Endothelial cell (in vitro differentiated cells): ENCODE measurements at places on chromosomes 7 and 10.

GRCh38 chr10:43902842-43903241, 254.2 kb upstream of the ZNF32 start:
- no peak for DNase-seq

- peak; percentile 16 for DNase-seq
Measured at GRCh38 chr10:27242951-27243551, 2.5 kb upstream of the ACBD5 start.

DNA sequence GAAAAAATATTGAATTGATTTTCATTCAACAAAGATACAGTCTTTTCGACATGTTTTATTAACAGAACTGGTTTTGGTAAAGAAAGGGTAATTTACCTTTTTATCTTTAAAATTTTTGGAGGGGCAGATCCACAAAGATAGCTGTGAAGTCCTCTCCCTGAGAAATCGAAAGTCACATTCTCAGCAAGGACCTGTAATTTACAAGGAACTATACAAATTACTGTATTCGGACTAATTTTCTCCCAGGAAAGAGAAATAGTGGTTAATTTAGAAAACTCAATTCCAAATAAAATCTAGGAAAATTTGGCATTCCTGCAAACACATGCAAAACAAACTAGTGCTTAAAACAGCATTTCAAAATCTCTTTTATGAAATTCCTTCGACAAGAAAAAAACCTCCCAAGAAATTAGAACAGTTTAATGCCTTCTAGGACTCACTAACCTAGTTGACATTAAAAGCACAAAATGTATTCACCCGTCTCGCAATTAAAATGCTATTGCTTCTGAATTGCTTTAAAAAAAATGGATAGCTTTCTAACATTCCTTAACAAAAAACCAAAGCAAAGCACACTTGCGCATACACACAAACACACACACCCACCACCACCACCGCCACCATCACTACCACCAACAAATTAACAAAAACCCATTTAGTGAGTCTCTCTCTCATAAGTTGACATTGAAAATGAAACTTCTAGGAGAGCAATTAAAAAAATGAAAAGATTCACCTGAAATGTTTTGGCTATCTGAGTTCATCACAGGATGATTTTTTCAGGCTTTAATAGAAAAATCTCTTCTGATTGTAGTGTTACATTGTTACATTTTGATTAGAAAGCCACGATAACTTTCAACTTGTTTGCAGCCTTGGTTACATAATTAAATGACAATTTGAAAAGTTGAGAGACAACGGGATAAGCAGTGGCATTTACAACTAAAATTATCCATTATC, 4.0 kb upstream of the NKX2-3 start:
- DNase-seq: no peak

DNA sequence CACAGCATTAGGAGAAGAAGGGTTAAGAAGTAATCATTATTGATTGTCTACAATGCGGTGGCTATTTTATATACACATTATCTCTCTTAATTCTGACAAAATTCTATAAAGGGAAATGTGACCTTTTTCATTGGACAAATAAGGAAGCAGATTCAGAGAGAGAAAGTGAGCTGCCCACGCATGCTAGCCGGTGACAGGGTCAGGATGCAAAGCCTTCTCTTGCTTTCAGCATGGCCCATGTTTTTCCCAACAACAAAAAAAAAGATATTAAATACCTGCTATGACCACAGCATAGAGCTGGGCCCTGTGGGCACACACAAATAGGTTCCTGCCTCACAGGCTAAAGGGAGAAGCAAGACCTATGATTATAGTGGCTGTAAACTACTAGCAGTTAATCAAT, 66.8 kb downstream of the PPP1R3C start:
- DNase-seq: no peak

GRCh38 chr7:154928136-154929005, 74.6 kb downstream of the PAXIP1 start:
- DNase-seq: no peak

GRCh38 chr7:27435461-27435860, 192.9 kb downstream of the EVX1 start:
- no peak for DNase-seq

DNA sequence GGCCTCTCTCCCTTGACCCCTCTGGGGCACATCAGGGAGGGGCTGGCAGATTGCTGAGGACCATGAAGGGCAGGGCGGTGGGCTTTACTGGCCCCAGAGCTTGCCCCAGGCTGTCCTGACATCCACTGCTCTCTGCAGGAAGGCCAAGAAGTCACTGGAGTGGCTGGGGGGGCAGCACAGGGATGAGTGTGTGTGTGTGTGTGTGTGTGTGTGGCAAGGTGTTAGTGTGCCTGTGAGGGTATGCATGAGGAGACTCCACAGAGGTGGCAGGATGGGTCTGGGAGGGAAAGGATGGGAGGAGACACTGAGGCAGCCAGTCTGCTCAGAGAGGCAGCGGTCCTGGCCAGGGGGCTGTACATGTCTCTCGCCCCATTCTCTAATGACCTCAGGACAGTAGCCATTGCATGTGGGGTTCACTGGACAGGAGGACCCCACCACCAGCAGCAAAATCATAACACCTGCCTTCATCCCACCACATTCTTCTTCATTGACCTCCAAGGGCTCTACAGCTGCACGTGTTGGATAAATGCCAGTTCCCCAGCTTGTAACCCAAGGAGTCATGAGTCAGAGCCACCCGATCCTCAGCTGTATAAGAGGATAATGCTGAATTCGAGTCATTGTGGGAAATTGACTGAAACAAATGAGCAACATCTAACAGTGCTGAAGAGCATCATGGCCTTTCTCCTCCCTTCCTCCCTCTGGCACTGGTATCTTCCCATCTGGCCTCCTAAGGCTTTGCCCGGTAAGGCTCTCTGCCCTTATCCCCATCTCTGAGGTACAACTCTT, 720.5 kb downstream of the GRID1 start:
- DNase-seq: no peak

DNA sequence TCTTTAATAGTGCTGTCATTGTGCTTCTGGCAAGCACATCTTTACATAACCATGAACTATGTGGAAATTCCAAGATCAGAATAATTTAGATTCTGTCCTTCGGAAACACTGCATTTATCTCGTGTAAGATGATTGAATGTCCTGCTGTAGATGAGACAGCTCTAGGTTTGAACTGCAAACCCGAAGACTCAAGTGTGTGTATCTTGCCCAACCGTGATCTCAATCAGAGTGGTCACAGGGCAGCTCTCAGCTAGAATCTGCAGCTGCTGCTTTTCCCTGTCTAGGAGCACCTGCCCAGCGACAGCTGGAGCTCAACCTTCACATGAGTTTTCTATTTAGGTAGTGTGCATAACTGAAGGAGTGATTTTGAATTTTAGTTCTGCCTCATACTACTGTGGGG, 17.5 kb upstream of the KIF20B start:
- no peak for DNase-seq

DNA sequence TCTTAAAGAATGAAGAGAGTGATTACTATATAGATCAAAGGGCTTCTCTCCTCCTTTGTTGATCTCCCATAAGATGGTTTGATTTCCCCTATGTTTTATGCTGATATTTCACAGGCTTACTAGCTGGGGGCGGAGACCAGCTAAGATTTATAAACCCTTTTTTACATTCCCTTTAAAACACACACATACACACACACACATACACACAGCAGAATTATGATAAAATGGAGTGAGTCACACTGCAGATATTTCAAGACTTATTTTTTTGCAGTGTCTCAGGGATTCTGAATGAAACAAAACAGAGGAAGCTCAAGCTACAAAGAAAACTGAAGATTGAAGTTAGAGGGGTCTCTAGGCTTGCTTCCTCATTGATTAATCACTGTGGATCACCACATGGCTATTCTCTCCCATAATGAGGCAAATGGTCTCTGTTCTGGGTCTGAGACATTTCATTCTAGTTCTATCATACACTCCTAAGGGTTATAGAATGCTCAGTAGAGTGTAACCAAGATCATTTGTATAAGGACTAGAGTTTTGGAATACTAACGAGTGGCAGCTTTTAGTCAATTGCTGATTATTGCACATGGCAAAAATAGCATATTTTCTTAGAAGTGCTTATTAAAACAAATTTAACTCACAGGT, 18.6 kb downstream of the INA start:
- no peak for DNase-seq

- DNase-seq: no peak
Measured at GRCh38 chr7:23346316-23346715, 47.2 kb downstream of the MALSU1 start.

GRCh38 chr10:78312197-78313047, 278.8 kb downstream of the RPS24 start:
- no peak for DNase-seq

DNA sequence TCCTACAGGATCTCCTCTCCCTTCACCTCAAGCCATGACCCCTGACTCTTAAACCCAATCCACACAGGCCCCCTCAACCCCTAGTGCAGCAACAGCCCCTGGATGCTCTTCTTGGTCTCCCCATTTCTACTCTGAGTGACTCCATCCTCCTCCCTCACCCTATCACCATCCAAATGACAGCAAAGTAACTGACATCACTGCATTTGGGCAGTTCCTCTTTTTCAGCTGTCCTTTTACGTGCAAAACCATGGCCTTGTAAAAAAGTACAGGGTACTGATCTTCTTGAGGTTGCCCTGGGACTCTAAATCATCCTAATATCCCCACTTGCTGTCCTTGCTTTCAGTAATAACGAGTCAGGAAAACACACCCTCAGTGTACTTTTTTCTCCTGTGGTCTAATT, 454.9 kb downstream of the ADRA2A start:
- no peak for DNase-seq

DNA sequence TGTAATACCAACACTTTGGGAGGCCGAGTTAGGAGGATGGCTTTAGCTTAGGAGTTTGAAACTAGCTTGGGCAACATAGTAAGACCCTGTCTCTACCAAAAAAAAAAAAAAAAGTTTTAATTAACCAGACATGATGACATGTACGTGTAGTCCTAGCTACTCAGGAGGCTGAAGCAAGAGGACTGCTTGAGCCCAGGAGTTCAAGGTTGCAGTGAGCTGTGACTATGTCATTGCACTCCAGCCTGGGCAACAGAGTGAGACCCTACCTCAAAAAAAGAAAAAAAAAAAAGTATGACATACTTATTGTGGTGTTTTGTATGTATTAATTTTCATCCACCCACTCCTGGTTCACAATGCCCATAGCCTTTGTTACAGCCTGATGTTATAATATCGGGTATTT, 69.7 kb downstream of the GSAP start:
- DNase-seq: no peak

- peak; percentile 10 for DNase-seq
Measured at GRCh38 chr10:113099431-113100183, 149.6 kb downstream of the TCF7L2 start.

GRCh38 chr10:107653832-107654287, 489.4 kb upstream of the SORCS1 start:
- DNase-seq: no peak

- no peak for DNase-seq
Measured at GRCh38 chr10:68434657-68435056, 27.6 kb upstream of the RUFY2 start.

- no peak for DNase-seq
Measured at GRCh38 chr7:131943646-131944045, 387.2 kb upstream of the PODXL start.

- no peak for DNase-seq
Measured at GRCh38 chr10:34599026-34599795, 215.9 kb downstream of the PARD3 start.

DNA sequence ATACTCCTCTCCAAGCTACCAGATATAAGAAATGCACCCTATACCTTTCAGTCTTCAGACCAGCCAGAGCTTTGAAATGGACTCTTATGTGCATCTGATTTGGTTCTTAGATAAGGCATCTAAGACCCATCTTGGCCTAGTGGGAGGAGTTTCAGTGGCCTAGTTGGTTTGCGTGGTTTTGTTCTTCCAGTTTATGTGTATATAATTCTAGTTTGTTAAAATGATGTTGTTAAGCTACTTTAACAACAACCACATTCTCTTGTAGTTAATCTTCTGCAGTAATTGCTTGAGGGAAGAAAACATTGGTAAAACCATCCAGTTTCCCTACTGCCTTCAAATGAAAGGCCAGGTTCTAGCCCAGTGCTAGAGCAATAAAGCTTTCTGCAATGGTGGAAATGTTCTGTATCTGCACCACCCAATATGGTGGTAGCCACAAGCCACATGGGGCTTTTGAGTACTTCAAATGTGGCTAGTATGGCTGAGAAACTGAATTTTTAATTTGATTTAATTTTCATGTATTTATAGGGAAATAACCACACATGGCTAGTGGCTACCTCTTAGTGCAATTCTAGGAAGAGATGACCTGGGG, 66.3 kb downstream of the KLHDC10 start:
- no peak for DNase-seq

- no peak for DNase-seq
Measured at GRCh38 chr7:155459700-155460461, 2.0 kb downstream of the EN2 start.

GRCh38 chr10:23155169-23155568, 36.9 kb upstream of the PTF1A start:
- DNase-seq: no peak
